Retina (tissue), 1 donor: ENCODE measurements at places on chromosomes 5 and 9.

- DNase-seq, result no peak
These were observed 46.2 kb downstream of the TSPAN17 start for GRCh38 chr5:176693477-176693851.

DNA sequence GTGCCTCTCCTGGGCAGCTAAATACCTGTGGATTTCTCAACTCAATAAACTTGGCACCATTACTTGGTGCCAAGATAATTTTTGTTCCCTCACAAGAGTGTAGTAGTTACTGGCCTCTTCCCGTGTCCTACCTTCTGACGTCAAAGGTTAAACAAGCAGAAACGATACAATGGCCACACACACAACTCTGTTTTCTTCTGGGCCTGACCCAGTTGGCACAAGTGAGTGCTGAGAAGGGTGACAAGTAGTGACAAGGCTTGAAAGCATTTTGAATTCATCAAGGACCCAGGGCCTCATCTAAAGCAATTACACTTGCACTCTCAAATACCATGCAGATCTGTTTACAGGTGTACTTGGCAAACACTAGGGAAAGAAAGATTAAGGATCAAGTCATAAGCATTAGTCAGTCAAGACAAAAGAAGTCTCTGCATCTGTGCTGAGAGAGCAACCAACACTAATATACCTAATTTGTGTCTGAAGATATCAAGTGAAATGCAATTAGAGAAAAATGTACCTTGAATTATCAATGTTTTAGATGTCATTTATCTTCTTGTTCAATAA lies 30.8 kb downstream of the RASEF start:
- no peak for DNase-seq

- DNase-seq, result no peak
These were observed 74.7 kb upstream of the RASGRF2 start for GRCh38 chr5:80885396-80886000.

- DNase-seq, result no peak
These were observed 130.4 kb downstream of the OLFM1 start for GRCh38 chr9:135217836-135218235.

GRCh38 chr5:41275813-41276512 lies 62.6 kb upstream of the C6 start:
- DNase-seq, result no peak
